ENCODE measurements at places on chromosomes 4 and X.

- DNase-seq, result no peak
These were observed 130.3 kb upstream of the GALNT7 start for GRCh38 chr4:173038192-173038896.

GRCh38 chr4:61872983-61873382 is 672.9 kb downstream of the ADGRL3 start:
- no peak for DNase-seq

DNA sequence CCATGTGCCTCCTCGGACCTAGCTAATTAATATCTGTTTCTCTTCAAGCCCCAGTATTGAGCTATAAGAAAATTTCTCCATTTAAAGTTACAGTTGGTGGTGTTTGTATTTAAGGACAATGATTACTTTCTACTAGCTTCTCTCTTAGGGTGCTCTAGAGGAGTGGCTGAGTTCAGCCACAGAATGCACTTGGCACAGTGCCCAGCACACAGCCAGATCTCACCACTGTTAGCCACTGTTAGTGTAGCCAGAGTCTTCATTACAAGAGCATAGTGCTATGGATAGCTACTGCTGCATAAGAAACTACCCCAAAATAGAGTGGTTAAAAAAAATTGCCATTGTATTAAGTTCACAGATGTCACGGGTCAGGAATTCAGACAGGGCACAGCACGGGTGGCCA is 421.3 kb downstream of the BCOR start:
- no peak for DNase-seq

- no peak for DNase-seq
These were observed 49.3 kb downstream of the SLC10A7 start for GRCh38 chr4:146472404-146472803.

Measured in brain pericyte (primary cell).